ENCODE measurements at places on chromosomes 1 and 21.
A peak's percentile ranks its signal among the peaks of the same experiment; 100 is the strongest.

- DNase-seq, result peak; percentile 20
Measured at GRCh38 chr1:204924013-204924759, 53.5 kb downstream of the NFASC start.

GRCh38 chr1:13881385-13882088, 181.5 kb downstream of the PRDM2 start:
- no peak for DNase-seq

DNA sequence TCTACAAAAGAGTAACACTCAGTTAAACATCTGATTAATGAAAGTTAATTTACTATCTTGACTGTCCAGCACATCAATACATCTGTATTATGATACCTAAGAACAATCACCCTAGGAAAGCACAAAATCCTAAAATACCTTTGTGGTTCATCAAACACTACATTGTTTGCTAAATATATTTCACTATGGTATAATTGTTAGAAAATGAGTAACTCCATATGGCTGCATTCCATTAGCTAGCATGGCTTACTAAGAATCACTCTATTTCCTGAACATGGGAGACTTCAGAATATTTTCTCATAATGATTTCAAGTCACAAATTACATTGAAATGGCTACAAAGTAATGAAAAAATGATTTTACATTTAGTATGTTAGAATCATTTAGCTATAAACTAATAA, 12.5 kb downstream of the TRMT1L start:
- no peak for DNase-seq

DNA sequence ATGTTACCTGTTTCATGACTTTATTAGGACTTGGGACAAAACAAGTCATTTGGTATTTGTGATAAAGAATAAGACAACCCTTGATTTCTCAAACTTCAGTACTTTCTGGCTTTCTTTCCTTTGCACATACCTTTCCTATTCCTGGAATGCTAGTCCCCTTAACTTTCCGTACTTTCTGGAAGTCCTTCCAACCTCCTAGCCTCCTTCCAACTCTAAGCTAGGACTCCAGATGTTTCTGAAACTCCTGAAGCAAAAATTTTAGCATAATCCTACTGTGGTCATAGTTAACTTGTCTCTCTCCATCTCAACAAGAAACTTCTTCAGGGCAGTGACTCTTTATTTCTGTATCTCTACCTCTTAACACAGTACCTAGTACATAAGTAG, 19.8 kb upstream of the C1orf105 start:
- DNase-seq, result no peak

- DNase-seq, result no peak
Measured at GRCh38 chr1:82634266-82634665, 833.5 kb downstream of the ADGRL2 start.

DNA sequence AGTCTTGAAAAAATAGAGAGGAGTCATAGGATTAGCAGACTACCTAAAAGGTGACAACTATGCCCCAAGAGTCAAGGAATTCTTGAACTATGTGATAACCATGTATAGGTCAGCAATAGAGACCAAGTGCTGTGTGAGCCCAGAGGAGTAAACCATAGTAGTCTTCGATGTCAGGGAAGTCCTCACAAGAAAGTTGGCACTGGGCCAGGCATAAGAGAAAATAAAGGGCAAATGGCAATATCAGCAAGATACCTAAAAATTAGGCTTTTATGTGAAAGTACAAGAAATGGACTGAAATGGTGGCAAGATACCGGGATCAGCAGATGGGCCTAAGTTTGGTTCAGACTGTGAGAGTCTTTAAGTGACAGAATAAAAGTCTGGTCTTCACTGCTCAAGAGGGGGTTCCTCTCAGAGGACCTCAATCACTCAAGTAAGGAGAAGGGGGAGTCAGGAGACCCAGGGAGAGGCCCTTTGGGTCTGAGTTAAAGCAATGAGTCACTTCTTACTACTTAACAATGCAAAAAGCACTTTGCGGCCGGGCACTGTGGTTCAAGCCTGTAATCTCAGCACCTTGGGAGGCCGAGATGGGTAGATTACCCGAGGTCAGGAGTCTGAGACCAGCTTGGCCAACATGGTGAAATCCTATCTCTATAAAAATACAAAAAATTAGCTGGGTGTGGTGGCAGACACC, 95.0 kb downstream of the TEX35 start:
- no peak for DNase-seq

DNA sequence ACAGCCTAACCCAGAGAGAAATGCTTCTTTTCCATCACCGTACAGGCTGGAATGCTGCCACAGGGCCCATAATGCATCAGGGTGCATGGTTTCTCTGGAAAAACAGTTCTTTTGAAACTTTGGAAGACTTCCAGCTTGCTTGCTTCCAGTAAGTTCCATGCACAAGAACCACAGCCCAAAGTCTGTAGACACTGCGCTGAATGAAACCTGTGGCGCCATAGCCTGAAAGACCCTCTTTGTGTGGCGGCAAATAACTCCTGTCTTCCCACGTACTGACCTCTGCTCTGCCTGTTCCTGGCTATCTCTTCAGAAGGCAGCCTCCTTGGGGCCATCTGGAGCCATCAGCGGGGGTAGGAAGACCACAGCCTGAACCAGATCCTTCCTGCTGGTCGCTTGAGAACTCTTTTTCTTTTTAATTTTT, 15.1 kb downstream of the MIIP start:
- DNase-seq, result no peak

GRCh38 chr1:152436593-152437496, 22.8 kb upstream of the CRNN start:
- no peak for DNase-seq

GRCh38 chr1:179815641-179816040, 62.0 kb downstream of the TOR1AIP2 start:
- no peak for DNase-seq

GRCh38 chr1:34753163-34753562, 1.7 kb upstream of the GJB5 start:
- DNase-seq, result no peak

DNA sequence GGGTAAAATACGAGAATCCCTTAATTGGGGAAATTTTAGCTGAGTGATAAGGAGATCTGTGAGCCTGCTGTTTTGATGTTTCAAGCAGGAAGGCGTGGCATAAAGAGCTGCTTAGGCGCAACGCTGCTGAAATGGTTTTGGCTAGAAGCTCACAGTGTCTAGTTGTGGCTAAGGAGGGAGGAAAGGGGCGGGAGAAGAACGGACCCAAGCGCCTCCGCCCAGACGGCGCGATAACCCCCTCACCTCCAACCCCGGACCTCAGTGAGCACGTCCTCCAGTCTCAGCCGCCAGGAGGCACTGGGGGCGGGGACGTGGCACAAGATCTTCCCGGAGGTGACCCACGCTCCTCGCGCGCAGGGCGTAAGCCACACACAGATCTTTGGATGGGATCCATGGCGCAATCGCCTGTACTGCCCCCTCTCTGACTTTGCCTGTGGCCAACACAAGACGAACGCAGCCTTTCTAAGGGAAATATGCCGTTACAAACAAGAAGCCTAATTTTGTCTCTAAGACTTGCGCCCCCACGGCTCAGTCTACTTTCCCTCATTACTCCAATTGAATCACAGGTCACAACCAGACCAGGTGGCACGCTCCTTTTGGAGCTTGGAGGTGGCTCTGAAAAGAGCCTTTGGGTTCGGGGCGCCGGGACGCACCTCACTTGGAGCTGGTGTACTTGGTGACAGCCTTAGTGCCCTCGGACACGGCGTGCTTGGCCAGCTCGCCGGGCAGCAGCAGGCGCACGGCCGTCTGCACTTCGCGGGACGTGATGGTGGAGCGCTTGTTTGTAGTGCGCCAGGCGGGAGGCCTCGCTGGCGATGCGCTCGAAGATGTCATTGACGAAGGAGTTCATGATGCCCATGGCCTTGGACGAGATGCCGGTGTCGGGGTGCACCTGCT, 23.4 kb upstream of the RNF187 start:
- DNase-seq, result peak; percentile 84

DNA sequence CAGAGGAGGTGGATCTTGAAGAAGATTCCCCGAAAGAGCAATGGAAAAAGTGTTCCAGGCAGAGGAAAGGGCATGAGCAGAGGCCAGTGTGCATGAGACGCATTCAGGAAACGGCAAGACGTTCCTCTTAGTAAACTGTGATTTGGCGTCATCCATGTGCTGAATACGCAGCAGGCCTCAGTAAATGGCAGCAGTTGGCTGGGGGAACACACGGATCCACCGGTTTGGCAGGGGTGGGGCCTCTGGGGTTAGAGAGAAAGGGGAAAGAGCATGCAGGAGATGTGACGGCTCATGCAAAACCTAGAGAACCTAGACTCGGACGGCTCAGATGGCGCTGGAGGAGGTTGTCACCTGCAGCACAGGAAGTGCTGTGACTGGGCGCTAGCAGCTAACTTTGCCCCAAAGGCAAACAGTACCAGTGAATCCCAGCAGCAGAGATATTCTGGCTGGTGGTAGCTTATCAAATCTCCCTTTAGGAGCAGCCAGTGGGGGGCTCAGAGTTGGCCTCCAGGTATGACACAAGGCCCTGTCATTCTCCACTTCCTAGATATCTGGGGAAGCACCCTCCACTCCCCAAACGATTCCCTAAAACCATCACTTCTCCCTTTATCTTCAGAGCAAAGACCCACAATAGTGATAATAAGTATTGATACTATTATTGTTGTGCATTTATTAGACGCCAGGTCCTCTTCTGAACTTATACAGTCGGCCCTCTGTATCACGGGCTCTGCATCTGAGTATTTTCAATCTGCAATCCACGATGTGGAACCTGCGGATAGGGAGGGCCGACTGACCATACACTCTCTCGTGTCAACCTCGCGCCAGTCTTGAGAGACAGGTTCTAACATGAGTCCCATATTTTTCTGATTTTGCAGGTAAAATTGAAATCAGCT, 7.6 kb downstream of the LAPTM5 start:
- DNase-seq, result no peak

DNA sequence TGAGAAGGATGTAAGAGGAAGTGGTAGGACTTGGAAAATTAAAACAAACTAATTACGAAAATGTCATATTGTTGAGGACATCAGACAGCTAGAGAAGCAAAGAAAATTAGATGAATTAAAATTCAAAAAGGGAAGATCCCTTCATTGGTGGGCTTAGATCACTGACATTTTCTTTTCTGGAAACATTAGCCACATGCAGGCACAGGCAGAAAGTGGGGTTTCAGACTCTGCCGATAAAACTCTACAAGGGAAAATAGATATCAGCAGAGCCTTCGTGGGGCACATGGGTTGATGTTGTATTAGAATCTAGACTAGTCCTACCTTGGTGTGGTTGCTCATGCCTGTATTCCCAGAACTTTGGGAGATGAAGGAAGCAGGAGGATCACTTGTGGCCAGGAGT, 12.4 kb upstream of the RGS1 start:
- no peak for DNase-seq

DNA sequence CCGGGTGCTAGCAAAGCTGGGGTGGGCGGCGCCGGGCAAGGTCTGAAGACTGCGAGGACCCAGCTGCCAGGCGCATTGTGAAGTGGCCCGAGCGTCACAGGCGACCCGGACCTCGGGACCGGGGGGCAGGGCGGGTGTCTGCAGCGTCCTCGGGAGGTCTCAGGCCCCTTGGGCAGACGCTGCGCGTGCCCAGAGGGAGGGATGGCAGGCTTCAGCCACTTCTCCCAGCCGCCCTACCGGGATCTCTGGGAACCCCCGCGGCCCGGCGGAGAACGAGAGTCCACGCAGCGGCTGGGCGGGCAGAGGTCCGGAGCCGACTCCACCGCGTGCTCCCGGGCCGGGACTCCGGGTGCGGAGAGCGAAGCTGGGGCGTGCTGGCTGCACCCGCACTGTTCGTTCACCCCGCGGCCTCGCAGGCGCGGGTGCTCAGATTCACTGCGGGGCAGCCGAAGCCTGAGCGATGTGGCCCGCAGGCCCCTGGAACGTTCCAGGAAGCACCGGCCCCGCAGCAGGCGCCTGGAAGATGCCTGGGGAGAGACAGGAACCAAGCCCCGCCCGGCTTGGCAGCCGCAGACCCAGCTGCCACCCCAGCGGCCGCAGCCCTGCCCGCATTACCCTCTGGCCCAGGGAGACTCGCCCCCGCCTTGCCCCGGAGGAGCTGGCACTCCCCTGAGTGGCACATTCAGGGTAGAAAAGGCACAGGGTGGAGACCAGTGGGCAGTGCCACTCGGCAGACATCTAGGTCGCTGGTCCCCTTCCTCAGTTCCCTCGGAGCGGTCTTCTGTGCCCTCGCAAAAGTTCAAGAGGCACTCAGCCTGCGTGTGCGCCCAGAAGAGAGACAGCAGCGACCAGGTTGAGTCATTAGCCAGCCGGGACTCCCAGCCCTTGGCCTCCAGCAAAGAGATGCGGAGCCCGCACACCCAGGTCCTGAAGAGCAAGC, at the start of gene CCDC185:
Gene CCDC185 (plus strand): TSS at position 141 of the 940 bp plus-strand sequence. CDS start 61 bp downstream, at position 202.
- no peak for DNase-seq

DNA sequence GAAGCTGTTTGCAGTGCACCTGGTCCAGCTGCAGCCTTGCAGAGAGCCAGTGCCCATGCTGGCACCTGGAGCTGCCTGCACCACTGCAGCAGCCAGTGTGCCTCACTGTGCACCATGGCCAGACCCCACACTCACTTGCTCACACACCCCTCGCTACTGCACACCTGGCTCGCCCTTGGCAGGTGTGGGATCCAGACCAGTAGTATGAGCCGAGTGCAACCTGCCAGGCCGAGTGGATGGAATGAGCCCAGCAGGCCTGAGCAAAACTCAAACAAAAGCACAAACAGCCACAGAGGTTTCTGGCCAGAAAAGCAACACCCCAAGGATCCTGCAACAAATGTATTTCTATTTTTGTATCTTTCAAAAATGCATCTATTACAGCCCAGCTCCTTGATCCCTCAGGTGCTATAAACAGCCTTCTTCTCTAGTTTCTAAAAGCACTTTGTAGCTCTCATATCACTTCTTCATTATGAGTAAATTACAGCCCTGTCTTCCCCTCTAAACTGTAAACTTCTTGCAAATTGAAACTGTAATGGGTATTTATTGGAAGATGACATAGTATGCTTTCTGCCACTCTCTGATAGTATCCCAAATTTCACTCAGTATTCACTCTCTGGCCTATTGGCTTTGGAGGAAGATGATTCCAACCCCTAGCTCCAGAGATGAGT, 72.2 kb upstream of the LPGAT1 start:
- DNase-seq, result no peak

GRCh38 chr1:230191079-230191804, 124.2 kb downstream of the GALNT2 start:
- DNase-seq, result no peak

Measured in neural progenitor cell (in vitro differentiated cells).